Pulmonary artery endothelial cell (primary cell): ENCODE measurements at places on chromosomes 2 and 18.

DNA sequence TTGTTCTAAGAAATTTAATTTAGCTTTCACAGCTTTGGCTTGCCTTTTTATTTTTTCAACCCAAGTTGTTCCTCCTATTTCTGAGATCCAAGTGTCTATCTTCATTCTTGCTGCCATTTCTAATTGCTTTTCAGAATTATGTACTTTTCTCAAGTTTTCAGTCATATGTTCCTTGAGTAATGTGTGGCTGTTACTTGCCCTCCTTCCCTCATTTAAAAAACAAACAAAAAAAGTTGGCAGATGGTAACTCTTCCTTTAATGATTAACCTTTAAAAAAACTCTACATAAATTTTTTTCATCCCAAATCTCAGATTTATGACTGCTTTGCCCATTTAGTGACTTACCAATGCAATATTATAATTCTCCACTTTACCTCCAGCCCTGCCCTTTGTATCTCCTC is 131.3 kb downstream of the GALNT3 start:
- DNase-seq: no peak

DNA sequence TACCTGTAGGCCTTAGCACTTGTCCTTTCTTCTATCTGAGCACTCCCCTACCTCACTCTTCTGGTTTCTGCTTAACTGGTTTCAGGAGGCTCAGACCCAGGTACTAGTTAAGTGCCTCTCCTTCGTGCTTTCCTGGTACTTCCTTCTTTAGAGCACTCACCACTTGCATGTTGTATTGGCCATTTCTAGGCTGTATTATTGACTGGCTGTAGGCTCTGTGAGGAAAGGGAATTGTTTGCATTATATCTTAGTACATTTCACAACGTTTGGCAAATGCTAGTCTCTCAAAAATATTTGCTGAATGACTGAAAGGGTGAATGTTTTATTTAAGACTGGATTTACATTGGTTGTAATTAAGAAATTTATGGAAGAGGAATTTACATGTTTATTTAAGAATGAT is 36.0 kb upstream of the SCN1A start:
- no peak for DNase-seq

GRCh38 chr2:65488527-65488926 is 56.1 kb upstream of the SPRED2 start:
- no peak for DNase-seq

DNA sequence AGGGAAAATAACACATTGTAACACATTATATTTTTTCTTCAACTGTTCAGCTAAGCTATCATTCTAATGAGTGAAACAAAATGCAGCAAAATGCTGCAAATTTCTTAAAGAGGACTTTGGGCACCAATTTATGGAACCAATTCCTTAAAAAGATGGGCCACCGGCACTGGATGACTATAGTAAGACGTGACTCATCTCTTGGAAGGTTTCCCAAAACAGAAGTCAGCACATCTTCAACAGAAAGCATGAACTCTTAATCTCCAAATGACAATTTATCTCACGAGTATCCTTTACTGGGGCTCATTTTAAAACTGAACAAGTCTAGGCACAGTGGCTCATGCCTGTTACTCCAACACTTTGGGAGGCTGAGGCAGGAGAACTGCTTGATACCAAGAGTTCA is 213.4 kb downstream of the CDH20 start:
- DNase-seq: no peak

DNA sequence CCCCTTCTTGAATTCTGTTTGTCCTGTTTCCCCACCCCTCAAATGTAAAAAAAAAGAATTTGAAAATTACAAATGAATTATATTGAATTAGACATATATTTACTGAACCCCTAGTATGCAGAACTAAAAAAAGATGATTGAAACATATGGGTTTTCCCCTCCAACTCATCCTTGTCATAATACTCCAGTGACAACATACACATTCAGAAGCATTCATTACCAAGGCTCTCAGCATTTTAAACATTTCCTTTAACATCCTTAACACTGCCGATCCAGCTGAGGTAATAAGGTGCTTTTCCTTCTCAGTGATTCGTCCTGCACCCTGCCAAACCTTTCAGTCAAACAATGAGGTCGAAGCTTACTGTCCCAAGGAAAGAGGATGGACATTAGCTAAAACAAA is 53.1 kb upstream of the DTNB start:
- DNase-seq: no peak
